ENCODE measurements at places on chromosomes 12 and 14. TPM values are rescaled to one million over a fixed set of nuclear protein-coding genes. Genes with fewer than 3 reads are reported as not detected.

GRCh38 chr12:68559246-68559645 is 51.5 kb upstream of the RAP1B start:
- H3K36me3 ChIP-seq = no peaks in the 10 kb centered on the region
- H3K27me3 ChIP-seq = no peaks in the 10 kb centered on the region
- no peak for DNase-seq

DNA sequence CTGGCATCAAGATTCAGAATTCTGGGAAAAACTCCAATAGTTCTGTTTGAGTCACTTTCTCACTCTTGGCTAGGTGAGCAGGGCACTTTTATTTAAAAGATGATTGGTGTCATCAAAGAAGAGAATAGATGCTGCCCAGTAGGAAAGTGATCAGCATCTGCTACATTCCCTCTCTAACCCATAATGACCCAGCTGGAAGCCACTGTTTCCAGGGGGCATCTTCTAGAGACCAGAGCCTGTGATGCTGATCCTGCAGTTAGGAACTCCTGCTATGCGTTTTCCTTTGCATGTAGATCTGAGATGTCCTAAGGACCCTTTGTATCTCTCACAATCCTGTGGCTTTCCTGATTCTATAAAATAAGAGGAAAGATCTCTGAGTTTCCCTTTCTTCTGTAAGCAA is 79.9 kb upstream of the TMTC1 start:
- no peak for DNase-seq
- H3K27me3 ChIP-seq = no peaks in the 10 kb centered on the region
- no peak overlapping the region for H3K4me3 ChIP-seq
- no peak overlapping the region for H3K27ac ChIP-seq
- H3K36me3 ChIP-seq = no peaks in the 10 kb centered on the region

- no peaks in the 10 kb centered on the region for H3K4me1 ChIP-seq
- no peak overlapping the region for H3K27ac ChIP-seq
- no peak overlapping the region for H3K4me3 ChIP-seq
- no peaks in the 10 kb centered on the region for H3K27me3 ChIP-seq
Measured at GRCh38 chr12:131209082-131210070, 255.7 kb downstream of the ADGRD1 start.

- H3K4me1 ChIP-seq = no peaks in the 10 kb centered on the region
- H3K36me3 ChIP-seq = no peaks in the 10 kb centered on the region
Measured at GRCh38 chr14:26330982-26331381, 266.9 kb downstream of the NOVA1 start.

GRCh38 chr12:12315838-12316237 is 34.2 kb downstream of the MANSC1 start:
- H3K27me3 ChIP-seq = no peaks in the 10 kb centered on the region
- H3K27ac ChIP-seq = no peak overlapping the region
- H3K36me3 ChIP-seq = no peaks in the 10 kb centered on the region
- peaks cover 7% of the 10 kb centered on the region for H3K4me1 ChIP-seq
- DNase-seq = no peak

DNA sequence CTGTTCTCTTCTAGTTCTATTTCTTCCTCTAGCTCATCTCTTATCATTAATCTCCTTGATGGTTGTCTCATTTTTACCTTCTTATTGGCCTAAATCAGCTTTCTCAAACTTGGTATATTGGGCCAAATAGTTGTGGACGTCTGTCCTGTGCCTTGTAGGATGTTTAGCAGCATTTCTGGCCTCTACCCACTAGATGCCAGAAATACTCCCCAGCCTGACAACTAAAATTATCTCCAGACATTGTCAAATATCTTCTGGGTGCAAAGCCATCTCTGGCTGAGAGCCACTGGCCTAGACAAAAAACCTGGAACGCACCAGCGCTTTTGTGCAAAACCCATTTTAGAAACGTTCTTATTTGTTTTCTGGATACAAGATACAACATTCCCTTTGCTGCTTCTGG is 38.8 kb upstream of the LRRC10 start:
- H3K27ac ChIP-seq = no peak overlapping the region
- DNase-seq = no peak
- no peaks in the 10 kb centered on the region for H3K27me3 ChIP-seq
- no peaks in the 10 kb centered on the region for H3K4me1 ChIP-seq

DNA sequence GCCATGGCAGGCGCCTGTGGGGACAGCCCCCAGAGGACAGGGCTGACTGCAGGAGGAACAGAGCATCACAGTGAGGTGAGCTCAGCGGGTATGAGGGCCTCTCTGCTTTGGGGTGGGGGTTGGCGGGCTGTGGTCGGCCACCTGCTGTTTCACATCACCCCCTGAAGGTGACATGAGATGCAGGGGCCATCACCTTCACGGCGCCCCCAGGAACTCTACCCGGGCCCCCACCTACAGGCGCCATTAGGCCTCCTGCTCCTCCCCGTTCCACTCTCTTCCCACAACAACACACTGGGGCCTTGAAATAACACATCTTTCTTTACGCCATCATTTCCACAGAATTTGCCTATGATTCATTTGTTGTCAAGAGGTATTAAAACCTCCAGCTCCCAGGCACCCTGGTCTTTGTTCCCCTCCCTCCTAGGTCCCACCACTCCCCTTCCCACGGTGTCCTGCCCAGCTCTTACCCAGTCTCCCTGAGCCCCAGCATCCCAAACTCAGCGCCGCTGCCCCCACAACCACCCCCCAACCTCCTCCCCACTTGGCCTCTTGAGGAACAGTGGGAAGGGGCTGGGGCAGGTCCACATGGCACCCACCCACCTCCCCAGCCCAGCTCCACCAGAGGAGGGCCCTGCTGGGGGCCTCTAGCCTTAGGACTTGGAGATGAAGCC is 12.7 kb upstream of the HDAC7 start:
- DNase-seq = no peak
- H3K36me3 ChIP-seq = no peaks in the 10 kb centered on the region
- no peak overlapping the region for H3K27ac ChIP-seq
- H3K4me3 ChIP-seq = no peak overlapping the region
- H3K27me3 ChIP-seq = no peaks in the 10 kb centered on the region
- peaks cover 18% of the 10 kb centered on the region for H3K4me1 ChIP-seq

DNA sequence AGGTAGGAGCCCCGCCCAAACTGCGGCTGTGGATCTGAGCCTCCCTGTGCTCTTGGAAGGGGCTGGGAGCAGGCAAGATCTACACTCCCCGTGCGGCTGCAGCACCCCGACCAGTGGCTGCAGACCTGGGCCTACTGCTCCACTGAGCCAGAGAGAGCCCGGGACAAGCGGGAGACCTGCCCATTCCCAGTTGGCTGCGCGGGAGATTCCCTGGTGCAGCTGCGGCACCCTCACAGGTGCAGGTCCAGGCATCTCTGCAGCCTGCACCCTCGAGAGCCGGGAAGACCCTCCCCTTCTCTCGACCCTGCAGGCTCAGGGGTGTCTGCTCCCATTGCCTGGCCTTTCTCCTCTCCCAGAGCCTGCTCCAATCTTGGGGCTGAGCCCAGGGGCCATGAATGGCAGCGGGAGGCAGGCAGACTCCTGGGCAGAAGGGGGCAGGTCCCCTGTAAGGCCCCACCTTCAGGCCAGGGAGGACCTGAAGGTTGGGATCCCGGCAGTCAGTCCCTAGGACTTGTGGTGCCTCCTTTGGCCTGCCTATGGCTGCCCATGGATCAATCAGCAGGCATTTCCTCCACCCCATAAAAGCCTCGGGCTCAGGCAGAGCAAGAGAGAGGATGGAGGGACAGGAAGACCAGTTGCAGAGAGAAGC is 8.8 kb upstream of the A2M start:
- H3K4me1 ChIP-seq = no peaks in the 10 kb centered on the region
- H3K36me3 ChIP-seq = no peaks in the 10 kb centered on the region
- H3K4me3 ChIP-seq = no peak overlapping the region
- DNase-seq = no peak

GRCh38 chr12:100199347-100200149 is 1.1 kb upstream of the ACTR6 start:
- H3K4me3 ChIP-seq = peak overlapping the region; percentile 91
- H3K4me1 ChIP-seq = peaks cover 7% of the 10 kb centered on the region
- H3K36me3 ChIP-seq = no peaks in the 10 kb centered on the region
- DNase-seq = peak; percentile 91
- H3K27ac ChIP-seq = no peak overlapping the region

DNA sequence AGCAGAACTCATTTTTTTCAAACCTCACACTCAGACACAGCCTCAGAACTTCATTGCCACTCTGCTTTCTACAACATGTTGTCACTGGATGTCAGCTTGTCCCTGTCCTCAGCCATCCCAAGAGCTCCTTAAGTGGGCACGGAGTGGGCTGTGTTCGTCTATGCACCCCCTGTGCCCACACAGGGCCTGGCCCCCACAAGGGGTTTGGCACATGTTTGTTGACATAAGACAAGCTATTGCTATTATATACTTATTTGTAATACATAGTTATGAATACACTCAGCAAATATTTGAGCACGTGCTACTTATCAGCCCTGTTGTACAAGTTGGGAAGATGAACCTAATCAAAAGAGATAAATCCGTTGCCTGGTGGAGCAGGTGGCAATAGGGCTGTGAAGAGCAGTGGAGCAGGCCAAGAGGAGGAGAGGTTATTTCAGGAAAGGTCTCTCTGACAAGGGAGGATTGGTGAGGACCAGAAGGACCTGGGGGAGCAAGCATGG is 4.3 kb upstream of the BDKRB1 start:
- H3K27me3 ChIP-seq = no peaks in the 10 kb centered on the region
- H3K36me3 ChIP-seq = no peaks in the 10 kb centered on the region
- DNase-seq = no peak
- no peaks in the 10 kb centered on the region for H3K4me1 ChIP-seq
- H3K4me3 ChIP-seq = no peak overlapping the region

- H3K27me3 ChIP-seq = no peaks in the 10 kb centered on the region
- no peaks in the 10 kb centered on the region for H3K4me1 ChIP-seq
- H3K36me3 ChIP-seq = no peaks in the 10 kb centered on the region
- H3K27ac ChIP-seq = no peak overlapping the region
Measured at GRCh38 chr12:128994856-128995255, 141.6 kb downstream of the GLT1D1 start.

DNA sequence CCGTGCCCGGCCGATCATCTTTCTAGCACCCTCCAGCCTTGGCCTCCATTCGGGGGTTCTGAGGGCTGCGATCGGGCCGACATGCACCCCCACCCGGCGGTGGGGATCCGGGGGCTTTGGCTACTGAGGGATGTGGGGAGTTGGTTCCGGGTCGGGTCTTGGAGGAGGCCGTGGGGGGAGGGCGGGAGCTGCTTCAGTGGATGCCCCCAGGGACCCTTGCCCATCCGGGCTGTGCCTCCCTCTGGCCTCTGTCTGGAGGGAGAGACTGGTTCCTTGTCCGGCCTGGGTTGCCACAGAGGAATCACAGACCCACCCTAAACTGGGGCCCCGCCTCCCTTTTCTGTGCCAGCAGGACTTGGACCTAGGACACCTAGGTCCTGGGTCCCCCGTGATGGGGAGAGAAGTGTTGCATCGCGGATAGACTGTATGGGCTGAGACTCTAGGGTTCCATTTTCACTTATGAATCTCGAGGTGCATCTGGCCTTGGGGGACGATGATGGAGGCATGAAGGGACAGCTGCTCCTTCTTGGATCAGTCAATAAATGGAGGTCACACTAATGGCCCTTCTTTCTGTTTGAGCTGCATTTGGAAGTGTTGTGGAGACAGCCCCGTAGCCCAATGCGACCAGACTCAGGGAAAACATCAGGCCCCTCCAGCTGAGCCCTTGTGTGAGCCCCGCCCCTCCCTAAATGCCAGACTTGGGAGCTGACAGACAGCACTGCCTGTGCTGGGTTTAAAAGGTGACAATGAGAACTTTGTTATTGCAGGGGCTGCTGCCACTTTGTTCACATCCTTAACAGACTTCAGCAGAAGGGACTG is 577 bp downstream of the DTX3 start:
- DNase-seq = peak; percentile 46
- no peaks in the 10 kb centered on the region for H3K36me3 ChIP-seq
- peaks cover 11% of the 10 kb centered on the region for H3K27me3 ChIP-seq
- peaks cover 26% of the 10 kb centered on the region for H3K4me1 ChIP-seq
- peak overlapping the region; percentile 98 for H3K4me3 ChIP-seq
- H3K27ac ChIP-seq = no peak overlapping the region

GRCh38 chr14:84080944-84081343 is 1449.0 kb upstream of the FLRT2 start:
- H3K27me3 ChIP-seq = no peaks in the 10 kb centered on the region
- no peaks in the 10 kb centered on the region for H3K4me1 ChIP-seq
- no peak overlapping the region for H3K27ac ChIP-seq
- H3K4me3 ChIP-seq = no peak overlapping the region
- no peaks in the 10 kb centered on the region for H3K36me3 ChIP-seq

DNA sequence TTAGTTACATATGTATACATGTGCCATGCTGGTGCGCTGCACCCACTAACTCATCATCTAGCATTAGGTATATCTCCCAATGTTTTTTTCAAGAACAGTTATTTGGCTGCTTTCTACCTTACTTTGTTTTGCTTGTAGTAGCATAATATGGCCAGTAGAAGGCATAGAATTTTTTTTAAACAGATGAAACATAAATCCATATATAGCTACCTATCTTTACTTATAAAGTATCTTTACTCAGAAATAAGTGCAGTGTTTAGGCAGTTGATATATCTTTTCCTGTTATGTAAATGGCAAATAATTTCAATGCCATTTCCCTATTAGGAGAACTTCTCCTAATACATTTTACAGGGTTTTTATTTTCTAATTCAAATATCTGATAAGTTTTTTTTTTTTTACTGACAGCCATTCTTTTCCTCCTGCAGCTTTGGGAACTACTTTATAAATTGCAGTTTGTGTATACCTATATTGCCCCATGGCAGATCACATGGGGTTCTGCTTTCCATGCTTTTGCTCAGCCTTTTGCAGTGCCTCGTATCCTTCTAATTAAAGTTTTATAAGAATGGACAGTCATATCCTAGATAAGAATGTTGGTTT is 143.1 kb downstream of the PCNX1 start:
- H3K4me1 ChIP-seq = peaks cover 14% of the 10 kb centered on the region
- no peak overlapping the region for H3K27ac ChIP-seq

DNA sequence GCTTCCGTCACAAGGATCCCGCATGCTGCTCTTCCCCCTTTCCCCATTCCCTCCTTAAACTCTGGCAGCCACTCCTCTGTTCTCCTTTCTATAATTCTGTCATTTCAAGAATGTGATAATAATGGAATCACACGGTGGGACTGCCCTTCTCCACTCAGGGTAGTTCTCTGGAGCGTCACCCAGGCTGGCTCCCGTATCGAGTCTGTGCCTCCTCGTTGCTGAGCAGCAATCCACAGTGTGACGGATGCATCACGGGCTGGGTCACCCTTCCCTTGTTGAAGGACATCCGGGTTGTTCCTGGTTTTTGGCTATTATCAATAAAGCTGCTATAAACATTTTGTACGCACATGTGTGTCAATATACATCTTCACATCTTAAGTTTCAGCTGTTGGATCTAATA is 5.7 kb upstream of the SYNE3 start:
- H3K36me3 ChIP-seq = no peaks in the 10 kb centered on the region
- H3K27ac ChIP-seq = no peak overlapping the region
- no peak for DNase-seq
- no peak overlapping the region for H3K4me3 ChIP-seq
- H3K27me3 ChIP-seq = peaks cover 35% of the 10 kb centered on the region

DNA sequence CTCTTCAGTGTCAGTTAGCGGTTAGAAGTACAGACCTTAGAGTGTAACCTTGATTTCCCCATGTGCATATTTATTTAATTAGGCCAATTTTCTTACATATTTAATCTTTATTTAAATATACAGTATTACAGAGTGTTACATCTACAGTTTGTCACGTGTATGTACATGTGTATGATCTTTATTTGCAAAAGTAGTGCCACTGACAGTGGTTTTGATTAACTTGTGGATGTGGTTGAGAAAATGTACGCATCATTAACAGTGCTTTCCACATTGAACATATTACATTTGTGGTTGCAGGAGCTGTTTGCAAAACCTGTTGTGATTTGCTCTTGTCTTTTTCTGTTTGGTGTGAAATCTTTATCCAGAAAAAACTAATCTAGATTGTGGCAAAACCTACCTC is 535.5 kb downstream of the FLRT2 start:
- no peaks in the 10 kb centered on the region for H3K27me3 ChIP-seq
- H3K4me3 ChIP-seq = no peak overlapping the region
- no peaks in the 10 kb centered on the region for H3K36me3 ChIP-seq
- DNase-seq = no peak

Gene ACOT6
- total RNA-seq = not detected

Gene DIO2
- 0.03 TPM for total RNA-seq

Gene CPM
- 0.28 TPM for total RNA-seq

Gene CLEC2A
- not detected for total RNA-seq

Gene RIN3
- total RNA-seq = 0.22 TPM

All from neural progenitor cell (in vitro differentiated cells).